ENCODE measurements at places on chromosomes 1 and 21. TPM values are rescaled to one million over a fixed set of nuclear protein-coding genes. Genes with fewer than 3 reads are reported as not detected.

The TTC39A gene
- not detected for total RNA-seq

DNA sequence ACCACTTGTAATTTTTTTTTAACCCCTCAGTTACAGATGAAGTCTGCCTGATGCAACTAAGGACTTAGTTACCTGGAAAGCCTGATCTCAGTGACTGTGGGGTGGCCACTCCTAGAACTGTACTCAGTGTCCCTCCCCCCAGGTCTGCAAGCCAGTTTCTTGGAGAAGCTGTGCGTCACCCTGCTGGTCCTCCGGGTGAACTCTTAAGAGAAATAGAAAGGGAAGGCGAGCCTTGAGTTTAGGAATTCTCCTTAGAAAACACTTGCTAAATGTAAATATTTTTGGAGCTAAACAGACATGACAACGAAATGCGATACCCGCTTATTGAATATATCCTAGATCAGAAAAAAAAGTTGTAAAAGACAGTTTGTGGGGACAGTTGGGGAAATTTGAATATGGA, 730 bp downstream of the SLC16A4 start:
- no peak for DNase-seq

DNA sequence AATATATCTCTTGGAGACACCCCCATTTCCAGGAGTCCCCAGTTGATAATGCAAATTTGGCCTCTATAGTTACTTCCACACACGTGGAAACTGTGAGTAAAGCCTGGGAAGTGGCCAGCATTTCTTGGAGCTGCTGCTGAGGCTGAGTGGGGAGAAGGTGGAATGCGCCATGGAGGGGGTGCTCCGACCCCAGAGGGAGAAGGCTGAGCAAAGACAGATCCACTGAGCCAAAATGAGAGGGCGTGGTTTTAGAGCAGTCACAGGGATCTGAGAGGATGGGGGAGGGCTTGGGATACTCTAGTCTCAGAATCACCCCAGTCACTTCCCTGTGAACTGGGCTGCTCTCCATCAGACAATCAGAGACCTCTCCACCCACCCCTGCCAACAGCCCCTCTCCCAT, 38.7 kb downstream of the TRIM62 start:
- DNase-seq, result no peak

- no peak for DNase-seq
Observed at GRCh38 chr1:210239349-210240111, 6.9 kb downstream of the SERTAD4 start.

DNA sequence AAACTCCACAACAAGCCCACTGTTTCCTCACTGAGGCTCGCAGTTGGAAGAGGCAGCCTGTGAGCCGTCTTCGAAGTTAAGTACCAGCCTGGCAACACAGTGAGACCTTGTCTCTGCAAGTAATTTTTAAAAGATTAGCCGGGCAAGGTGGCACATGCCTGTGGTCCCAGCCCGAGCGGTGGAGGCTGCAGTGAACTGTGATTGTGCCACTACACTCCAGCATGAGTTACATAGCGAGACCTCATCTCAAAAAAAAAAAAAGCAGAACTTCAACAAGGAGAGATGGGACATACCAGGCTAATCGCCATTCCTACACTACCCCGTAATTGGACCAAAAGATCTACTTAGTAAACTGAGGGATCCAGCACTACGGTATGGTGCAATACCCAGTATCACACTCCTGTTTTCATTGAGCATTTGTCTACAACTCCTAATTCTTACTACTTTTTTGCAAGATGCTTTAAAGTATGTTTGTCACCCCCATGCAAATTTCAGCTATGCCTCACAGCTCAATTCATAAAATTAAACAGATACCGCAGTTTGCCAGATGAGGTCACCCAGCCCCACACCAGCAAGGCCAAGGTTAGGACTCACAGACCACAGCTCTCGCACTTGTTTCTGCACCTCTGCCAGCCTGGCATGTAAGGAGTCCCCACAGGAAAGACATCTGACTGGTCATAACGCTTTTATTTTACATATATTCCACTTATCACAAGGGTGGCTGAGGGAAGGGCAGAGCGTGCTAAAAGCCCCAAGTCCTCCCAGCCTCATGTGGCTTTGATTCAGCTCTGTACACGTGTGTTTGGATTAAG, 21.0 kb downstream of the SDE2 start:
- DNase-seq, result no peak

- DNase-seq, result no peak
Observed at GRCh38 chr1:201781437-201781836, 47.5 kb upstream of the IPO9 start.
